ENCODE measurements at places on chromosomes 1 and 21.

- no peak for DNase-seq
These were observed 23.0 kb downstream of the DPH5 start for GRCh38 chr1:101002551-101002950.

- DNase-seq, result peak; percentile 38
These were observed 13.9 kb upstream of the LRIG2 start for GRCh38 chr1:113058941-113059706.

- DNase-seq, result no peak
These were observed 83.5 kb upstream of the SLC2A1 start for GRCh38 chr1:43042127-43042526.

DNA sequence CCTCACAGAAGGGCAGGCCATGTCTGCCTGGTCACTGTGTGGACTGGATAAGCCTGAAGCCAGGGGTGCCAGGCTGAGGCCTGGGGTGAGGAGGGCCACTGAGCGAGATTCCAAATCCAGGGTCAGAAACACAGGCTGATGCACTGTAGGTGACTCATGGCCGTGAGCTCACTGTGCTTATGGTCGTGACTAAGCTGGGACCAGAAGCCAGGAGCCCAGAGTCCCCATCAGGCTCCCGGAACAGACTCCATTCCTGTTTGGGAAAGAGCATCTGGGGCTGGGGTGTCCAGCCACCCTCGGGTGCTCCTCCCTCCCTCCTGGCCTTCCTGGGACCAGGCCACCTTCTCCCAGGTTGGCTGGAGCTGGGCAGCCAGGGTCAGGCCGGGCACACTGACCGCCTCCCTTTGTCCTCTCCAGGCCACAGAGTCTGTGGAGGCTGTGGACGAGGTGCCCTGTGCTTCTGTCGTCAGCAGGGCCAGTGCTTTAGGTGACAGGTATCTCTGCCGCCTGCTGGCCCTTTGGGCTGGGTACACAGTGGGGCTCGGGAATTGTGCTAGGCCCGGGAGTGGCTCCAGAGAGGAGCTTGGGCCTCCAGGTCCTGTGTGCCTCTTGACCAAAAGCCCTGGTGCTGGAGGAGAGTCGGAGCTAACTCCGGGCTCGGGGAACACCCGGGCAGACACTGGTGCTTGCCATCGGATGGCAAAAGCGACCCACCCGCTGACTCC, 36.7 kb downstream of the AJAP1 start:
- DNase-seq, result no peak

GRCh38 chr1:5821540-5822176, 170.6 kb downstream of the NPHP4 start:
- DNase-seq, result peak; percentile 77

DNA sequence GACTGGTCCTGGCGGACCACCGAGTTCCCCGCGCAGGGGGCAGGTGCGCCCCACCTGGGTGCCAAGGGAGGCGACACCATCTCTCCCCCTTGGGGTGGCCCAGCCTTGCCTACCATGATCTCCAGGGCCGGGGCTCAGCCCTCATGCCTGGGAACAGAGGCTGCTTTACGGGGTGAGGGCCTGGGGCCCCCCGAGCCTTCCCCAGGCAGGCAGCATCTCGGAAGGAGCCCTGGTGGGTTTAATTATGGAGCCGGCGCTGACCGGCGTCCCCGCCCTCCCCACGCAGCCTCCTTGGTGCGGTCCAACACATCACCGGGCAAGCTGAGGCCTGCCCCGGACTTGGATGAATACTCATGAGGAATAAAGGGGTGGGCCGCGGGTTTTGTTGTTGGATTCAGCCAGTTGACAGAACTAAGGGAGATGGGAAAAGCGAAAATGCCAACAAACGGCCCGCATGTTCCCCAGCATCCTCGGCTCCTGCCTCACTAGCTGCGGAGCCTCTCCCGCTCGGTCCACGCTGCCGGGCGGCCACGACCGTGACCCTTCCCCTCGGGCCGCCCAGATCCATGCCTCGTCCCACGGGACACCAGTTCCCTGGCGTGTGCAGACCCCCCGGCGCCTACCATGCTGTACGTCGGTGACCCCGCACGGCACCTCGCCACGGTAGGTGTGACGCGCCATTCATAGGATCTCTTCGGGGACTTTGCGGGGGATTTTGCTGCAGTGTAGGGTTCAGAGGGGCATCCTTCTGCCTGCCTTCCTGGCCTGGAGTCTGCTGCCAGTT, 38.2 kb downstream of the TP73 start:
- DNase-seq, result peak; percentile 78

DNA sequence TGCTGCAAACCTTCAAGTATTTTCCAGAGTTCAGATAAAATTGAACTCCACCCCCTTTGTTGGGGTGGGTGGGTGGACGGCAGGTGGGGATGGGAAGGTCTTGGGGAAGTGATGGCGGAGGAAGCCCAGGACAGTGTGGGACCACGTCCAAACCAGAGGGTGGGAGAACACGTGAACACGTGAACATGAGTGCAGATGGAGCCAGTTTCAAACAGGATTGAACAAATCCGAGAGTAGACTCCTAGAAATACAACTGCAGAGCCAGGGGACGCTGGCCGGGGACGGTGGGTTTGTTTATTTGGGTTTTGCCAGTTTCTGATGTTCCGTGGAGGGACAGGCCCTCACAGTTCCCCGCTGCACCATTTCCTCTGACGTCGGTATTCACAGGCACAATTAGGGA, 2.9 kb downstream of the KRTAP10-2 start:
- no peak for DNase-seq

DNA sequence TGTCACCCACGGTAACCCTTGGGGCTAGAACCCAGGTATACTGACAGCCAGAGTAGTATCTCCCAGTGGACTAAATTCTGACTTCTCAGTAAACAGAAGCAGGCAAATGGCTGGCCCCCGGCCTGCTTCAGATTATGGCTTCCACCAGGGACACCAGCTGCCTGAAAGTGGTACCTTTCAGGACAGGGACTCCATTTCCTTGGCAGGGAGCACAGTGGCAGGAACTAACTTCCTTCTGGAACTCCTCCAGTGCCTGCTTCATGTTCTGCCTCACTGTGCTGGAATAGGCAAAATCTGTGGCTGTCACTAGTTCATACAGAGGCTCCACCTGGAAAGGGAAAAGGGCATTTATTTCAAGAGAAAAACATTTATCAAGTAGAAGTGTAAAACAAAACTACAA, 32.7 kb downstream of the C8B start:
- no peak for DNase-seq

DNA sequence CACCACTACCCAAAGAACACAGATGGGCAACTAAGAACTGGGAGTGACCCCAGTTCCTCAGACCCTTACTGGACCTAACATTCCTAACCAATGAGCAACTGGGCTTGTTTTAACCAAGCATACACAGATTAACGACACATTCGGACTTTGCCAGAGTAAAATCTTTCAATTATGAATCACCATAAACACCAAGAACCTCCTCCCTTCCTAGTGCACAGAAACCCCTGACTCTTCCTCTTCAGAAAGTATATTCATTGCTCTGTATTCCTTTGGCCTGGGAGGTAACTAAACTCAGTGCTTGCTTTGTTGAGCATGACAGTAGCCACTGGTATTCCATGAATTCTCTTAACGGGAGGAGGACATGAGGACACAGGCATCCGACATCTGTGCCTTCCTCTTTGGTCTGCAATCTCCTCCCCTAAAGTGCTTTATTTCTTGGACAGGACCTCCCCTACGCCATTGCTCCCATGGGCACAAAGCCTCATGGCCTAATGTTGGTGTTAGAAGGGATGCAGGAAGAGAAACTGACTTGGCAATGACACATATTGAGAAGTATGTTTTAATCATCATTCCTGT, 42.7 kb downstream of the SEC16B start:
- no peak for DNase-seq

GRCh38 chr1:106937104-106937503, 119.4 kb upstream of the PRMT6 start:
- DNase-seq, result no peak

- no peak for DNase-seq
These were observed 15.4 kb upstream of the MEF2D start for GRCh38 chr1:156515956-156516355.

DNA sequence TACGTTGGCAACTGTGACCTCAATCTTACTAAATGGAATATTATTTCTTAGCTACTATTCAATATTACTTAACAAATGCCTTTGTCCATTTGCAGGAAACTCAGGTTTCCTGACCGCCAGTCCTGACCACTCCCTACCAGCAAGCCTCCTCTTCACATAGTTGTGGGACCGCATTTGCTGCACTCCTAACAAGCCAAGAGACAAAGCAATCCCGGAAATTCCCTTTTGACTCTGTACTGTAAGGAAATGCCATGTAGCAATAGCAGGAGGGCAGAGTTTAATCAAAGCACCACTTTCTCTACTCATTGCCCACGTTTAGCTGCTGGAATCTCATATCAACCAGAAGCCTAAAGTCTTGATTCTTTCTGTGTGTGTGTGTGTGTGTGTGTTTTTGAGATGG, 28.1 kb upstream of the ACBD6 start:
- DNase-seq, result no peak

GRCh38 chr1:156959414-156959813, 39.0 kb downstream of the LRRC71 start:
- DNase-seq, result peak; percentile 29

DNA sequence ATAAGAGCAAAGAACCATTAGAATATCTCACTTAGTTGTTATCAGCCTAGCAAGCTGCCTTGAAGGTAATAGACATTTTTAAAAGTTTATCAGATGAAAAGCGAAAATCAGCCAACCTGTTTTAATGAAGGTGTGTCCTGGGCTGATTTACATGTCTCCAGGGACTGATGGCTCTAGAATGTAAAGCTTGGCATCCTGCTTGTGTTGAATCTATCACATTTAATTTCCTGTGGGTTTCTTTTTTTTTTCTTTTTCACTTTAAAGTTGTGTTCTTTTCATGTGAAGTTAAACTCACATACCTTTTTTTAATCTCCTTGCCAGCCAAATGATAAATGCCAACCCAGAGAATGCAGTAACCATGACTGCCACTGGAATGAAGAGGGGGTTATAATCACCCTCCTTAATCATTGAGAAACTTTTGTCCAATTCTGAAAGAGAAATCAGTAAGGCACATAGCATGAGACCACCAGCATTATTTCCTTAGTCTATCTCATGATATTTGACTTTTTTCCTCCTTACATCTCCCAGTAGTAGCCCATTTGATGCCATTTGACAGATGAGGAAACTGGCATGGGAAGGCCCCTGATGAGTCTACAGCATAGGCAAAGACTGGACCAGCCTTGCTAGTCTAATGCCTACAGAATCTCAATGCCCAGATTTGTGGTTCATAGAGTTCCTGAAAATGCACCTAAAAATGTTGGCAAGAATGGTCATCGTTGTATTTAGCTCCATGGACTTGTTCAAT, 10.0 kb downstream of the SELL start:
- DNase-seq, result no peak

- no peak for DNase-seq
These were observed 3.6 kb upstream of the TMEM54 start for GRCh38 chr1:32904797-32905196.

DNA sequence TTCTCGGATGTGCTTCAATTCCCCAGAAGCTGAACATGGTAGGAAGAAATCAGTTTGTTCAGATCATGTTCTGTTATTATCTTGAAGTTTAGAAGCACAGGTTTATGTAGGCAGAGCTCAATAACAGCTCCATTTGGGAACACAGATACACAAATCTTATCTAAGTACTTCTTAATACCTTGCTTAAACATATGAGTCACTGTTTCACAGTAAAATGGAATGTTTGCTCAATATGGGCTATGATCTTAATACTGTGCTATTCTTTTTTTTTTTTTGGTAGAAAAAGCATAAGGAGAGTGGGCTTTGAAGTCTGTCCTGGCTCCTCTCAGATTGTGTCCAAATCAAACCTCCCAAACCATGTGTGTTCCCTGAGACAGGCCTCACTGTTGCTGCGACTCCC, 13.4 kb downstream of the PROK1 start:
- no peak for DNase-seq

GRCh38 chr1:168834225-168834872, 105.3 kb upstream of the DPT start:
- no peak for DNase-seq

- no peak for DNase-seq
These were observed 19.1 kb upstream of the MYOG start for GRCh38 chr1:203104789-203105390.

GRCh38 chr21:35052801-35053200, 3.7 kb upstream of the RUNX1 start:
- DNase-seq, result no peak

- no peak for DNase-seq
These were observed 553.4 kb downstream of the PLPP3 start for GRCh38 chr1:56025942-56026341.

DNA sequence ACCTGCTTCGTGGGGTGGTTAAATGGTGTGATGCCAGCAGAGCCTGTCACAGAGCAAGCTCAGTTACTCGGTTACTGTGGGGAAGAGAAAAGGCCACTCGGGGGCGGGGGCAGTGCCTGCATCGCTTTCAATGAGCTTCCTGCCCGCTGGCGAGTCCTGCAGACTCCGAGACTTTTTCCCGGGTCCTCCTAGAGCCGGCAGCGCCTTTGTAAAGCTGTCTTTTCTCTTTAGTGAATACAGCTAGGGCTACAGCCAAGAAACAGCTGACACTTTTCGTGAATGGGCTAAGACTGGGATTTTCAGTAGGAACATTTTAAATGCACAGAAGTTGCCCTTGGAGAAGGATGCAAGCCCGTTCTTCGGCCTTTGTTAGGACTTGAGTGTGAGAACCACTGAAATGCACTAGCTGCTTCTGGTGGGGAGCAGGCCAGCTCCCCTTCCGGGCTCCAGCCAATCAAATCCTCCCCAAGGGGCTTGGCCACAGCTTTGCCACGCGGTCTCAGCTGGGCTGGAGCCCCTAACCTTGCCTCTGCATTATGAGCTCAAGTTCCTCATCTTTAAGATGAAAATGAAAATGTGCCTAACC, 23.4 kb upstream of the EFHD2 start:
- DNase-seq, result no peak

- no peak for DNase-seq
These were observed 9.4 kb downstream of the OR6K3 start for GRCh38 chr1:158711098-158711497.

DNA sequence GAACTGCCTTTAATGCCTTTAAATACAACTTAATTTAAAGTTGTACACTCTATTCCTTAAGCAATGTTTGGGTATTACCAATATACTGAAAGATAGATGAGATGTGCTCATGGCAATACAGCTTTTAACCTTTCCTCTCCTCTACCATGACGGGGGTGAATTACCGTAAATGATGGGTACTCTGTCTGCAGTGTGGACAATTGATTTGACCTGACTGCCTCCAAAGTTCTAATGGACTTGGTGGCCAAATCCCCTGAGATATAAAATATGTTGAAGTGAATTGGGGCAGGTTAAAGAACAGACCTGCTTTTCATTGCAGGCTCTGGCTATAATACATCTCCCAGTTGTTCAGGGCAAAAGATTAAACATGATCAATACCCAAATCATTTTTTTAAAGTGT, 367.4 kb upstream of the NR5A2 start:
- DNase-seq, result no peak

DNA sequence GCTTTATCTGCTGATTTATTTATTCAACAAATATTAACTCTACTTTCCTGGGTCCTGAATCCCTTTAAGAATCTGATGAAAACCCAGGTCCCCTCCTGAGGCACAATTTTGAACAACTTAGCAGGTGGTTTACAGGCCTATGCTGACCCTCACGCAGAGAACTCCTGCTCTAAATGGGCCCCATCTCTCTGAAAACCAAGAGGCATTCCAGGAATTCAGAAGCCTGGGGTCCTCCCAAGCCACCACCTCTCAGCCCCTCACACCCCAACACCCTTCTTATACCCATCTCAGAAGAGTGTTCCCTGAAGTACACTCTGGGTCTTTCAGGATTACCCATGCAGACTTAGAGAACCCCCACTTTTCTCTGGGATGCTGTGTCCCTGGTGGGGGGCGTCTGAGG, 34.5 kb downstream of the LHX4 start:
- DNase-seq, result no peak

GRCh38 chr21:38092051-38092450, 164.7 kb upstream of the KCNJ15 start:
- no peak for DNase-seq

- no peak for DNase-seq
These were observed 95.7 kb upstream of the GCLM start for GRCh38 chr1:94004924-94005323.

Data from NCI-H2171 treated with DMSO at 0.1 percent for 48 hours (cell line).